ENCODE measurements at places on chromosomes 6 and 20. TPM values are rescaled to one million over a fixed set of nuclear protein-coding genes. Genes with fewer than 3 reads are reported as not detected.

DZANK1 gene
- total RNA-seq = 1.6 TPM

HLA-DMB gene
- total RNA-seq = 20.4 TPM

MTFR2 gene
- not detected for total RNA-seq

GPR6 gene
- not detected for total RNA-seq

KHDC1L gene
- 0.84 TPM for total RNA-seq

PFDN4 gene
- 108 TPM for total RNA-seq

RNF182 gene
- 2.1 TPM for total RNA-seq

SAPCD1 gene
- 4.8 TPM for total RNA-seq

SYCP2L gene
- 2.0 TPM for total RNA-seq

DNA sequence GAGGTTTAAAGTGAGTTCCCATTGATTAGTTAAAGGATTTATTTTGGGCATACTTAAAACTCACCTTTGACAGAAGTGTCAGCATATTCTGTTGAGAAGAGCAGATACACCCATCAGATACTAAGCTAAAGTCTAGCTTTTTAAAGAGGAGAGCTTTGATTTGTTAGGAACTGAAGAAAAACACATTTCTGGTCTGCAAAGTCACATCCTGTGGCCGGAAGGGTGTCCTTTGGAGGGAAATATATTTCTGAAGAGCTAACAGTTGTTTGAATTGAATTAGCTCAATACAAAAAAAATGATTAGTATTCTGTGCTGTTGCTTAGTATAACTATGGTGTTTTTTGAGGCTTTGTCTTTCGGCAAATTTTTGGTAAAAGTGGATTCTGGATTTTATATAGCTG is 302.7 kb downstream of the RFPL4B start:
- no peaks in the 10 kb centered on the region for H3K36me3 ChIP-seq
- no peak overlapping the region for H3K4me3 ChIP-seq
- no peak overlapping the region for H3K27ac ChIP-seq
- no peak for DNase-seq
- no peaks in the 10 kb centered on the region for H3K27me3 ChIP-seq

DNA sequence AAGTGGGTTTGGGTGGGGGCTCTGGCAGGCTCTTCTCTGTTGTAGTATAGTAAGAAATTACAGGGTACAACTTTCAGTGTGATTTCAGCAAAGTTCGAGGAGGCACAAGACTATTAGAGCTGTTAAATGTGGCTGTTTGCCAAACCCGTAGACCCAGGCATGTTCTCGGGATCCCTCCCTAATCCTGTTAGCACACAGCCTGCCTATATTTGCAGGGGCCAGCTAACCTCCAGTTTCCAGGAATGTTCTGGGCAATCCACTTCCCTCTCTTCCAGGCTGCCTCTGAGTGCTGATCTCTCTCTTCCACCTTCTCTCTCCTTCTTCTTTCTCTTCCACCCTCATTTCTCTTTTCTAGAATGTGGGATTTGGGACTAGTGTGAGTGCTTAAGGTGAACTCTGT is 34.8 kb upstream of the ZFP64 start:
- peaks cover 5% of the 10 kb centered on the region for H3K27me3 ChIP-seq
- H3K27ac ChIP-seq = no peak overlapping the region
- H3K4me3 ChIP-seq = no peak overlapping the region
- DNase-seq = no peak
- H3K4me1 ChIP-seq = no peaks in the 10 kb centered on the region

DNA sequence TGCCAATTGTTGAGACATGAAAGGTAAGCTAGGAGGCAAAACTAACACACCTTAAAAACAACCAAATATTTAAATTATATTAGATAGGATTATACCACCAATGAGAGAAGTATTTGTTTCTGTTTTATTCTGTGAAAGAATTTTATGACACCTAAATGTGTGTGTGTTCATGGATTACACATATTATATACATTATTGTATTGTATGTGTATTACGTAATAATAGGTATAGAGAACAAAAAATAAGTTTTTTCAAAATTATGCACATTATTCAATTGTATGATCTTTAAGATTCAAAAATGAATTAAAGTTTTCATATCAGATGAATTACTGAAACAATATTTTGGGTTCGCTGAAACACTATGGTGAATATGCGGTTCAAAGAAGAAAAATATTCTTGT is 84.3 kb upstream of the FABP7 start:
- no peaks in the 10 kb centered on the region for H3K27me3 ChIP-seq
- no peak for DNase-seq
- H3K36me3 ChIP-seq = no peaks in the 10 kb centered on the region
- no peak overlapping the region for H3K27ac ChIP-seq
- H3K4me3 ChIP-seq = no peak overlapping the region

DNA sequence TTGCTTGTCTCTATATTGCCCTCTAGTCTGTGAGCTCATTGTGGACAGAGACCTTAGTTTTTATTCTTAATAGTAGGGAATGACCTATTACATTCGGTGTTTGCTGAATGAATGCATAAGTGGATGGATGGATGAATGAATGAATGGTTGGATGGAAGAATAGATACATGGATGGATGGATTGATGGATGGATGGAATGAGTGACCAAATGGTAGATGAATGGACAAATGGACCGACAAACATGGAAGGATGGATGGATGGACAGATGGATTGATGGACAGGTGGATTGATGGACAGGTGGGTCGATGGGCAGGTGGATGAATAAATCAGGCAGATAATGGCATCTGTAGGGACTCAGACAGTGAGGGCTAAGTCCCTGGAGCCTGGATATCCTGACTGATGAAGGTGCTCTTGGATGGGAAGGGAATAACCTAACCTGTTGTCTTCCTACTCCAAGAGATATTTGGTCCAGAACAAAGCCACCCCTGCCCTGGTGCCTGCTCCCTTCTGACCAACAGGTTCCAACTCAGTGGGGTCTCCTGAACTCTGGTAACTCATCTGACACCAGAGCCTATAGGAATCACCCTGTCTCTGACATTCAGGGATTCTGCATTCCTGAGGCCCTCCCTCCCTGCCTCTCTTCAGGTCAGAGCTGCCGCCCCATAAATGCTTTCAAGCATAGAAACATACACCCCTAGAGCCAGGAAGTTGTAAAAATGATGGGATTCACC is 9.6 kb upstream of the CCN5 start:
- no peaks in the 10 kb centered on the region for H3K27me3 ChIP-seq
- no peaks in the 10 kb centered on the region for H3K36me3 ChIP-seq
- H3K4me1 ChIP-seq = peaks cover 68% of the 10 kb centered on the region
- no peak overlapping the region for H3K4me3 ChIP-seq
- H3K27ac ChIP-seq = peak overlapping the region; percentile 46

DNA sequence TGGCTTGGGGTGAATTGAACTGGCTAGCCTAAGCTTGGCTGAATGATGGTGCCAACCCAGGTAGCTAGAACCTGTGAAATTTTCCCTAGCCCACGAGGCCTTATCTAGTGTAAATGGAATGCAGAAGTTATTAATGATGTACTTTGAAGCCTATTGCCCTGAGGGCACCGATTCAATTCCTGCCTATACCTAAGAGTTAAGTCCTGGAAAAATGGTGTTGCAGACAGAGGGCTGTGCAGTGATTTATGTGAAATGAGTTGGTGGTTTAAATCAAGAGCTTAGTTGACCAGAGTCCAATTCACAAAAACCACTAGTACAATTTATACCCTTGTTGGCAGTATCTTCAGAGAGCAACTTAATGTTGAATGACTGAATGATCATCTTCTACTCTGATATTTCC is 373.8 kb upstream of the JAG1 start:
- no peak for DNase-seq
- H3K4me3 ChIP-seq = no peak overlapping the region

DNA sequence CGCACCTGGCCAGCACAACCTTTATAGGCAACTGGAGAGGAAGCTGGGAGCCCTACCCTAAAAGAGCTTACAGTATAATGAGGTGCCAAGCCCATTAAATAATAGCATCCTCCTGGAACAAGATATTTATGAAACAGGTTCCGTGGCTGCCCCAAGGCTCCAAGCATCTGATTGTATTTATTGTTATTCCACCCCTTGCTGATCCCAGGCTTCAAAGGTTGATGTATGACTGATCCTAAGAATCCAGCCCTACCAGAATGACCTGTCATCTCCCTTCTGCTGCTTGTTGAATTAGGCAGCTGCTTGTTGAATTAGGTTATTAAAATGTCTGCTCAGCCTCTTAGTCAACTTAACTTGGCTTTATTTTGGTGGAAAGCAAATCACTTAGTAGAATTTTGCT is 35.2 kb upstream of the SASH1 start:
- DNase-seq = no peak
- H3K27ac ChIP-seq = no peak overlapping the region
- no peaks in the 10 kb centered on the region for H3K27me3 ChIP-seq
- H3K36me3 ChIP-seq = no peaks in the 10 kb centered on the region
- no peak overlapping the region for H3K4me3 ChIP-seq

DNA sequence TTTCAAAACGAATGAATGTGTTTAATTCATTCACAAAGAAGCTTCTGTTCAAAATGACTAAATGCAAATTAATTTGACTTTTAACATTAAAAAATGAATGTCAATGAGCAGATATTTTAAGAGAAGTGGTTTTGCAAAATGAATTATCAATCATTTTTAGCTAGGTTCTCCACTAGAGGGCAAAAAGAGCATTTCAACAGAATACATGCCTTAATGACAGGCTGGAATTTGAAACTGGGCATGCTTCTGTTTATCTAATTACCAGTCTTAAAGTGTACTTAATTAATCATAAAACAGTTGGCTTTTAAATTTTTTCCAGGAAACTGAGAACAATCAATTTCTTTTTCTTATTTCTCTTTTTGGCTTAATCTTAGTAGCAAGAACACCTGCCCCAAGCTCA is 63.8 kb upstream of the TINAG start:
- no peaks in the 10 kb centered on the region for H3K27me3 ChIP-seq
- H3K4me3 ChIP-seq = no peak overlapping the region
- no peaks in the 10 kb centered on the region for H3K4me1 ChIP-seq
- no peak for DNase-seq

GRCh38 chr6:74645108-74645849 is 560.6 kb downstream of the COL12A1 start:
- DNase-seq = no peak
- no peaks in the 10 kb centered on the region for H3K36me3 ChIP-seq
- H3K27me3 ChIP-seq = no peaks in the 10 kb centered on the region

- no peaks in the 10 kb centered on the region for H3K36me3 ChIP-seq
- H3K27ac ChIP-seq = peak overlapping the region; percentile 73
- no peak overlapping the region for H3K4me3 ChIP-seq
- H3K27me3 ChIP-seq = no peaks in the 10 kb centered on the region
- DNase-seq = no peak
Measured at GRCh38 chr6:89986650-89987074, 92.4 kb downstream of the GJA10 start.

GRCh38 chr20:4667371-4667773 is 54.3 kb upstream of the PRND start:
- H3K27me3 ChIP-seq = no peaks in the 10 kb centered on the region
- H3K4me1 ChIP-seq = no peaks in the 10 kb centered on the region
- no peaks in the 10 kb centered on the region for H3K36me3 ChIP-seq
- DNase-seq = no peak

- H3K4me1 ChIP-seq = no peaks in the 10 kb centered on the region
- no peaks in the 10 kb centered on the region for H3K27me3 ChIP-seq
- no peaks in the 10 kb centered on the region for H3K36me3 ChIP-seq
- no peak overlapping the region for H3K27ac ChIP-seq
Measured at GRCh38 chr20:40591536-40591935, 97.5 kb downstream of the MAFB start.

DNA sequence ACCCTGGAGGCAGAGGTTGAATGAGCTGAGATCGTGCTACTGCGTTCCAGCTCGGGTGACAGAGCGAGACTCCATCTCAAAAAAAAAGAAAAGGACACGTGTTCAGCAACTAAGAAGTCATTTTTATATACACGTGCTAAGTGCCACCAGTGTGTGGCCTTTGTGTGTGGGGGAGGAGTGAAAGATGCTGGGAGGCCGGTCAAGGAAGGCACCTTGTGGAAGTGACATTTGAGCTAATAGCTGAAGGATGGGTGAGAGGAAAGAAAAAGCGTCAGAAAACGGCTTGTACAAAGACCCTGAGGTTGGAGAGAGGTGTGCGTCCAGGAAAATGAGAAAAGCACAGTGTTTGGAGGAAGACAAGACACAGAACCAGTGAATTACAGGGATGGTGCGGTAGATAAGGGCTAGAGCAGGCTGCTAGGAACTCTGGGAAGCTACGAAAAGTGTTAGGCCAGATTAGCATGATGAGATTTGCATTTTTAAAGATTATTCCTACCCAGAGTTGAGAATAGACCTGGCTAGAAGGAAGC is 11.6 kb downstream of the RREB1 start:
- no peak overlapping the region for H3K27ac ChIP-seq
- H3K36me3 ChIP-seq = peaks cover 16% of the 10 kb centered on the region
- DNase-seq = no peak
- no peaks in the 10 kb centered on the region for H3K4me1 ChIP-seq

- H3K27me3 ChIP-seq = no peaks in the 10 kb centered on the region
- no peaks in the 10 kb centered on the region for H3K36me3 ChIP-seq
- H3K4me1 ChIP-seq = peaks cover 20% of the 10 kb centered on the region
- no peak overlapping the region for H3K4me3 ChIP-seq
Measured at GRCh38 chr20:45038745-45039474, 62.0 kb downstream of the KCNS1 start.

DNA sequence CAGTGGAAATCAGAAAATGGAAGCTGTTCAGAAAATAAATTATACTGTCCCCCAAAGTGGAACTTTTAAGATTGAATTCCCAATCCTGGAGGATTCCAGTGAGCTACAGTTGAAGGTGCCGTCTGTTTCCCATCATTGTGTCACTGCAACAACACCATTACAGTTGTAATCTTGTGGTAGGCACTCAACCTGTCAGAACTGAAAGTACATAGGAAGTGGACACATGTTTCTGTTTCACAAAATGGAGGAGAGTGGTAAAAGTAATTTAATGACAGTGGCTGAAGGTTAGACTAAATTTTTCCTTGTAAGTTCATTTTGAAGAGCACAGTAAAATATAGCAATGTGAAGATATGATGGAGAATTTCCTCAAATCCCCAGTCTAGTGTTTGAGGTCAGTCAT is 70.0 kb downstream of the CD109 start:
- H3K4me1 ChIP-seq = no peaks in the 10 kb centered on the region
- no peaks in the 10 kb centered on the region for H3K36me3 ChIP-seq
- no peaks in the 10 kb centered on the region for H3K27me3 ChIP-seq
- no peak for DNase-seq

DNA sequence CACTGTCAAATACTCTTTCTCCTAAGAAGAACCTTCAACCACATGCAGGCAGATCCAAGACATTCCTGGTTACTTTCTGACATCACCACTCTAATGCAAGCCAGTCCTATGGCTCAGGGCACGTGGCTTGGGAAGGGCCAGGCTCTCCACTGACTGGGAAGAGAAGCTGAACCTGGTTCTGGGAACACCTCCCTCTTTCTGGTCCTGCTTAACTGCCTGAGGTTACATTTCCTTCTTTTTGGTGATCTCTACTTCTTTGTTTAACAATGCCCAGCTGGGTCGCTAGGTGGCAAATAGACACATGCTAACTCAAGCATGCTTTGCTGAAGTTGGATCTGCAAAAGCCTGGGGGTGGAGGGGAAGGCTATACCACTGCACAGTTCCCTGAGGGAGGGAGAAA is 249.8 kb downstream of the GMDS start:
- no peaks in the 10 kb centered on the region for H3K4me1 ChIP-seq
- H3K4me3 ChIP-seq = no peak overlapping the region
- no peaks in the 10 kb centered on the region for H3K27me3 ChIP-seq
- DNase-seq = no peak
- no peaks in the 10 kb centered on the region for H3K36me3 ChIP-seq
- H3K27ac ChIP-seq = no peak overlapping the region
